Thoracic aorta (tissue), 2 donors: ENCODE measurements at places on chromosomes 2 and 18.

GRCh38 chr2:28447943-28448792 lies 47.7 kb upstream of the PLB1 start:
- DNase-seq: no peak

- DNase-seq: no peak
These were observed 111.4 kb downstream of the COPS8 start for GRCh38 chr2:237196866-237197618.

- DNase-seq: no peak
These were observed 559.5 kb downstream of the CNTNAP5 start for GRCh38 chr2:124584615-124585014.

DNA sequence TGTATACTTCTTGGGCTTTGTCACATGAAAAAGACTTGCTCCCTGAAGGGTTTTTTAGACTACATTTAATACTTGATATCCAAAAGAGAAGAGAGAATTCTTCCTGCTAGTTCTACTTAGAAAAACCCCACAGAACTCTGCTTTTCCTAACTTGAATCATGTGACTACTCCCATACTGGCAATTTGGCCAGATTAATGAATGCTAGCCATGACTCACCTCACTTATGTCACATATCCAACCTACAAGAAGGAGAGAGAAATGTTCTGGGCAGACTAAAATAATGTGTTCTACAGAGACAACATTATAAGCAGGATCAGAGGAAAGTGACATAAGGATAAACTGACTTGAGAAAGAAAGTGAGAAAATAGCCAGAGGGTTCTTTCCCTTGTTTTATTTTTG lies 249.3 kb upstream of the GULP1 start:
- no peak for DNase-seq

DNA sequence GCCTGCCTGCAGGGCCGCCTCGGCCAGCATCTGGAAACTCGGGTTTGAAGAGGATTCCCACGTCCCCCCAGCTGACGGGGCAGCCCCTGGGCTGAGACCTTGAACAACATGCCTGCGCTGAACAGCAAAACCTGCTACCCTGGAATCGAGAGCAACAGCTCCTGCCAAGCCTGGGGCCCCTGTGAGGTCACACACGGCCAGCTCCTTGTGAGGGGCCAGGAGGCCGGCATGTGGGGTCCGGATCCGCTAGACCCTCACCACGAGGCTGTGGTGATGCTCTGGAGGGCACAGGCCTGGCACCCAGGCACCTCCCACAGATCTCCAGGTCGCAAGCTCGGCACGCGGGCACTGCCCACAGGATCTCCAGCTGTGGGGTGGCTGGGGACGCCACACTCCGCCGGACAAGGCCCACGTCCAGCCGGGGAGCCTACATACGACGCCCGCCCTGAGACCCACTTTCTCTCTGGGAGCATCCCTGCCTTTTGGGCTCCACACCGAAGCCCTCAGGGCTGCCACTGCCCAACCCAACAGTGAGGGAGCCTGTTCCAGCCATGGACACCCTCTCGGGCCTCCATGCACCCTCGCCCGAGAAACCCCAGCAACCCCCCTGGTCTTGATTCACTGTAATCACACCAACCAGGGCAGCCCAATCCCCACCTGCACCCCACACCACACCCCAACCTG lies 34.1 kb downstream of the SLC66A2 start:
- DNase-seq: no peak

- no peak for DNase-seq
These were observed 633.1 kb downstream of the BCL11A start for GRCh38 chr2:59920307-59920706.

- DNase-seq: no peak
These were observed 277.9 kb downstream of the GULP1 start for GRCh38 chr2:188569431-188570165.

GRCh38 chr2:225010804-225011203 lies 31.5 kb downstream of the DOCK10 start:
- DNase-seq: no peak

- no peak for DNase-seq
These were observed 324.1 kb downstream of the LPIN1 start for GRCh38 chr2:12070581-12070980.

DNA sequence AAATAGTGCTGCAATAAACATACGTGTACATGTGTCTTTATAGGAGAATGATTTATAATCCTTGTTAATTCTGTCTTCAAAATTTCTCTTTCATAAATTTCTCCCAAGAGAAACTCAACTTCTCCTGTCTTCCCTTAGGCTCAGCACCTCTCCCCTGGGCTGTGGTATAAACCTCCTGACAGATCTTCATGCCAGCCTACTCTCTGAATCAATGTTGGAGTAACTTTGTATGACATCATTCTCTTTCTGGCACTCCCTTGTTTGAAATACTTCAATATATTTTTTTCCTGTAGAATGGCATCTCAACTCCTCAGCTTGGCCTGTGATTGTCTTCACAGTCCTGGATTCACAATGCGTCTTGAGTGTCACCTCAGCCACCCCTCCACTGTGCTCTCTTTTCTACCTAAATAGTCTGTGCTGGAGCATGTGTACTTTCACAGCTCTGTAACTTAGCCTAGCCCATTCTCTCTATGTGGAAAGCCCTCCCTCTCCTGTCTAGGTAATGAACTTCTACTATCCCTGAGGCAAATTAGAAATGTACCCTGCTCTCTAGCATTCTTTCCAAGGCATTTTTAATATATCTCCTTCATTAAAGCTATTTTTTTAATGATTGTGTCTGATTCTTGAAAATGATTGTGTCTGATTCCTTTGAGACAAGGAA lies 649.9 kb upstream of the FANCL start:
- no peak for DNase-seq

DNA sequence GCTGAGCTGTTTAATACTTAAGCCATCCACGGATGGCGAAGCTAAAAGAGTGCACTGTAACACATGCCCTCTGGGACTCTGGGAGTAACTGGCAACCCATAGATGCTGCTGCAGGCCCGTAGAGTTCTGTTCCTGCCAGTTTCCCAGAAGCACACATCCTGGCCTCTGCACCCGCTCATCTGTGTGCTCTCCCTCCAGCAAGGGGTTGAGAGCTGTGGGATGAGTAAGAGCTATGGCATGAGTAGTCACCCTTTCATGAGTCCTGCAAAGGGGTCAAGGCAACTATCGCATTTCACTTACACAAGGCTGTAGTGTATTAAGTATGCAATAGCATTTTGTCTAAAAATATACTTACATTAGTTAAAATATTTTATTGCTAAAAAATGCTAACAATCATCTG lies 1341.8 kb upstream of the NXPH2 start:
- DNase-seq: no peak

- no peak for DNase-seq
These were observed at the start of gene UBXN2A for GRCh38 chr2:23939987-23940717. Gene UBXN2A, plus strand, starts transcription at chr2:23940463. Its CDS starts 17,852 bp downstream, at chr2:23958315.

GRCh38 chr2:6827566-6828298 lies 38.0 kb downstream of the CMPK2 start:
- DNase-seq: no peak

- DNase-seq: no peak
These were observed 5.1 kb downstream of the FIGLA start for GRCh38 chr2:70785137-70785911.

- DNase-seq: peak; percentile 41
These were observed 35.4 kb downstream of the MYL12B start for GRCh38 chr18:3297025-3297984.

DNA sequence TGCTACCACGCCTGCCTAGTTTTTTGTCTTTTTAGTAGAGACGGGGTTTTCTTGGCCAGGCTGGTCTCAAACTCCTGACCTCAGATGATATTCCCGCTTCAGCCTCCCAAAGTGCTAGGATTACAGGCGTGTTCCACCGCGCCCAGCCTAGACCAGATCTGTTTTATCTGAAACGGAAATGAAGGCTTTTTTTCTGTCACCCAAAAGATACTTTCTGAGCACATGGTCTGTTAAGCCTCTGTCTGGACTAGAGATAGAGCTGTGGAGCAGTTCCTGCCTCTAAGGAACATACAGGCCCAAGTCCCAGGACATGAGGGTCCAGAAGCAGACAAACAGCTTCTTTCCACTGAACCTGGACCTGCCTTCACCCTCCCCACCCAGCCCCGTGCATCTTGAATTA lies 43.6 kb upstream of the PTMA start:
- no peak for DNase-seq

- no peak for DNase-seq
These were observed 44.9 kb upstream of the CYP1B1 start for GRCh38 chr2:38120829-38121228.

- DNase-seq: no peak
These were observed 451.8 kb downstream of the TGIF1 start for GRCh38 chr18:3901811-3902210.

GRCh38 chr2:27832396-27832795 lies 57.8 kb downstream of the RBKS start:
- no peak for DNase-seq

- no peak for DNase-seq
These were observed 262.7 kb upstream of the THSD7B start for GRCh38 chr2:136502660-136503059.

GRCh38 chr18:35201256-35201931 lies 39.4 kb upstream of the ZNF397 start:
- no peak for DNase-seq

DNA sequence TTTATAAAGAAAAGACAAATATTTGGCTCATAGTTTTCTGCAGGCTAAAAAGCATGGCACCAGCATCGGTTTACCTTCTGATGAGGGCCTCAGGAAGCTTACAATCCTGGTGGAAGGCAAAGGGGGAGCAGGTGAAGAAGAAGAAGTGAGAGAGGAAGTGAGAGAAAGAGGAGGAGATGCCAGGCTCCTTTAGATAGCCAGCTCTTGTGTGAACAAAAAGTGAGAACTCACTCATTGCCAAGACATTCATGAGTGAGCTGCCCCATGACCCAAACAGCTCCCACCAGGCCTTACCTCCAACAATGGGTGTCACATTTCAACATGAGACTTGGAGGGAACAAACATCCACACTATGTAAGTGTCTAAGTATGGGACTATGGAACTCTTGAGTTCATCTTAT lies 14.3 kb downstream of the CCDC150 start:
- no peak for DNase-seq

DNA sequence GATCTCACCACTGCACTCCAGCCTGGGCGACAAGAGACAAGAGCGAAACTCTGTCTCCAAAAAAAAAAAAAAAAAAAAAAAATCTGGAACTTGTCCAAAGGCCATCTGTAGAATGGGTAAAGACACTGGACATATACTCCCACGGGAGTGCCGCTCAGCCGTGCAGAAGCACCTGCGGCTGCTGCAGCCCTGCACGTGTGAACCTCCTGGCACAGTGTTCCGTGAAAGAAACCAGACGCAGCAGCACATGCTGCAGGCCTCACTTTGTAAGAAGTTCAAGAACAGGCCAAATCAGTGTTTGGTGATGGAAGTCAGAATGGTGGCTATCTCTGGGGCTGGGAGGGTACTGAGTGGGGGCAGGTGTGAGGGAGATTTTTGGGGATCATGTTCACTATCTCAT lies 6.5 kb downstream of the CHRND start:
- no peak for DNase-seq

DNA sequence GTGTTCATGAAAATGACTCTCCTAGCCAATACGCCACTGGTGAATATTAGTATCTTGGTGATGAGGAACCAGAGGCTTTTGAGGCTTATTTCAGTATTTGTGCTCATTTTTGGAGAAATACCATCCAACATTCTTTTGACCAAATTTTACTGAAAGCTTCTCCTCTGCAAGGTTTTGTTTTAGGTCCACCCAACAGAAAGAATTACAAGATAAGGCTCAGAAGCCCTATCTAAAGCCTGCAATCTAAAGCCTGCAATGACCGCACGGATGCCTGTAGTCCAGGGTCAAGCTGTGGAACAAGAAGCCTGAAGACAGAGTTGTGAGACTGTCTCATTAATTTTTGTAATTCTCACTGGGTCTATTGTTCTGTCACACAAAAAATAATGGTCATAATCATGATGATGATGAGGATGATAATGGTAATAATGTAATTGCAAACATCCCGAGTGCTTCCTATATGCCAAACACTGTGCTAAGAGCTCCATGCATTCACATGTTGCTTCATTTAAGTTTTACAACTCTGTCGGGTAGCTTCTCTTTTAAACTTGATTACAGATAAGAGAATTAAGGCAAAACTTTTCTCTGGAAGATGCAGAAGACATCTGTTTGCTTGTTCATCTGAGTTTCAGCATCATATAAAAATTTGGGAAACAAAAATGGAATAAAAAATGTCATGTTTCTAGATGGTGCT lies 33.2 kb upstream of the NCOA1 start:
- DNase-seq: no peak

GRCh38 chr2:71602581-71602980 lies 149.2 kb downstream of the DYSF start:
- no peak for DNase-seq

DNA sequence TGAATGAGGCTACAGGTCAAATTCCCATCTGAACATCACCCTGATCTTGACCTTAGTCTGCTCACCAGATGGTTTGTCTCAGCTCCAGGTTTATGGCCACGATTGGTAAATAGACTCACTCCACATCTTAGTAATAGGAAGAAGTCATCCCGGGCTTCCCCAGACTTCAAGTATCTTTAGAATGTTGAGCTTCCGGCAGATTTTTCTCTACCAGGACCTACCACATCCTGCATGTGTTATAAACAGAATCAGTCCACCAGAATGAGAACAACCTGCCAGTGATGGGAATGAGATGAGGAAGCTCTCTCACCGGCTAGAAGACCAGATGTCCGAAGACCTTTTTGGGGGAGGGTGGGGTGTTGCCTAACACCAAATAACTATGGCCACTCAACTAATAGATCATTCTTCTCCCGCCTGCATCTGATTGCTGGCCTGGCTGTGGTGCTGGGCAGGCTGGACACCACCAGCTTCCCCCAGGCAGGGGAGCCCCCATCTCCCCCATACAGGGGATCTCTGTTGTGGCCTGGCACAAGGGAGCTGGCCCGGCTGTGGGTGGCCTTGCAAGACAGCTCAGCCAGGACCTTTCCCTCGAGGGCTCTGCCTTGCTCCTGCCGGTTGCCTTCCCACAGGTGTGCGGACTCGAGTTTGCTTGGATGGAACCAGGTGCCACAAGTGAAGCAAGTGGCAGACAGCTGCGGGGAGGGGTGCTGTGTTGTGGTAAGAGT lies 88.5 kb downstream of the SH3RF3 start:
- DNase-seq: no peak

- no peak for DNase-seq
These were observed 334.8 kb downstream of the CELF4 start for GRCh38 chr18:37230768-37231167.

GRCh38 chr2:236171181-236171679 lies 3.0 kb upstream of the GBX2 start:
- no peak for DNase-seq

GRCh38 chr2:168432565-168433186 lies 23.4 kb upstream of the CERS6 start:
- no peak for DNase-seq

- no peak for DNase-seq
These were observed 5.6 kb downstream of the PAX8 start for GRCh38 chr2:113273027-113273551.

GRCh38 chr2:148568597-148568996 lies 76.0 kb upstream of the EPC2 start:
- no peak for DNase-seq
